PC-3 (cell line): ENCODE measurements at places on chromosomes 5 and 9.

DNA sequence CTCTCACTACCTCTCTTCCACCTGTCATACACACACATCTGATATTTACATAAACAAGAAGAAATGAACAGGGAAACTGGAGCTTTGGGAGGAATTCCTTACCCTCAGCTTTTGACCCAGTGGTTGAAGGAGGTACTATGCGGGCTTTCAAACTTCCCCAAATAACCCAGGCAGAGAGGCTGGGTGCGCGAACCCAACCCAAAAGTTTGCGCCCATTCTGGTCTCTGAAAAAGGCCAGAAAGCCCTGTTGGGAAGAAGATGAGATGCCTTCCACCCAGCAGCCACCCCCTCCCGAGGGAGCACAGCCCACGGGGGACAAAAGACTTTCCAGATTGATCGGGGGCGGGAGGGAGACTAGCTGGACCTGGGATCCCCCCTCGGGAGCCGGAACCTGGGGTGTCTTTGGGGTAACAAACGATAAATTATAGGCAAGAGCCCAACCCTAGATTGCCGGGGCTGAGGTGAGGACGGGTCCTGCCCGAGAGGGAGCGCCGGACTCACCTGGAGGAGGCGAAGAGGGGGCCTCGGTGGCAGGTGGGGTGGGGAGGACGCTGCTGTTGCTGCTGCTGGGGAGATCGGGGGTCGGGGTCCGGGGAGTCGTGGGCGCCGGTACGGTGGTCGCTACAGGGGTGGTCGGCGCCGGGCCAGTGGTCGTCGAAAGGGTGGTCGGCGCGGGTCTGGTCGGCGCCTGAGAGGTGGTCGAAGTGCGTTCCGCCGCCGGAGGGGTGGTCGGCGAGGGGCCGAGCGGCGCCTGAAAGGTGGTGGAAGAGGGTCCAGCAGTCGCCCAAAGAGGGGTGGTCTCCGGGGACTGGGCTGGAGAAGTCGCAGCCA lies 798 bp downstream of the MEGF9 start:
- peak; percentile 29 for DNase-seq

DNA sequence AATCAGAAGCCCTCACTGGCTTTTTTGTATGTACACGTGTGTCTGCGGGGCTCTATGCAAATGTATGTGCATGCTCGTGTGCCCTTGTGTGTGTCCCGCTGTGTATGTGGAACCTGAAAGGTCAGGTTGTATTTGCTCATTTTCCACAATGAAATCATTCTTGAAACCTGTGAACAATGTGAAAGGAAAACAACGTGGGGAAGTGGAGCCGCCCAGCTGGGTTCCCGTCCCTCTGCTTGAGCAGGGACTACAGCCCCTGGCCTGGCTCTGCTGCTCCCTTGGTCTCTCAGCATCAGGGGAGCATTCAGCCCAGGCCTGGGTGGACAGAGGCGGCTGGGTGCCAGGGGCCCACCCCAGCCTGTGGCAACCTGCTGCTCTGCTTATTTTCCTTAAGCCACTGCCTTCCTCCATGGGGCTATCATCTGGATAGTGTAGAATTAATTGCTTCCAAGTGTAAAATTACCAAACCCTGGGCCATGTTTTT lies 3.0 kb downstream of the ECSCR start:
- no peak for DNase-seq

GRCh38 chr5:110195288-110195687 lies 505.6 kb downstream of the MAN2A1 start:
- no peak for DNase-seq

GRCh38 chr5:163569284-163569683 lies 63.9 kb downstream of the MAT2B start:
- peak; percentile 39 for DNase-seq

GRCh38 chr5:177454397-177455035 lies 7.9 kb downstream of the PRR7 start:
- peak; percentile 94 for DNase-seq

DNA sequence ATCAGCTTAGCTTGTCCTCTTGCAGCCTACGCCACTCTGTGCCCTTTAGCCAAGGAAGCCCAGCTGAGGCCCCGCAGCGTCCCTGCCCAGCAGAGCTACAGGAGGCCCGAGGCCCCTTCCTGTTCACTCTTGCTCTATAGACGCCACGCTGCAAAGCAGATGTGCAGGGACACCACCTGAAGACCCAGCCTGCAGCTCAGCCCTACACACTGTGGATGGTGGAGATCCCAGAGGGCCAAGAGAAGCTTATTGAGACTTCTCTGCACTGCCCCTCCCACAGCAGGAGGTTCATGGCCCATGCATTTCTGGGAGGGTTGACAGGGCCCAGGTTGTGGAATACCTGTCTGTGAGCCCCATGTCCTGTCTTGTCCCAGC lies 33.6 kb downstream of the IRF1 start:
- no peak for DNase-seq

DNA sequence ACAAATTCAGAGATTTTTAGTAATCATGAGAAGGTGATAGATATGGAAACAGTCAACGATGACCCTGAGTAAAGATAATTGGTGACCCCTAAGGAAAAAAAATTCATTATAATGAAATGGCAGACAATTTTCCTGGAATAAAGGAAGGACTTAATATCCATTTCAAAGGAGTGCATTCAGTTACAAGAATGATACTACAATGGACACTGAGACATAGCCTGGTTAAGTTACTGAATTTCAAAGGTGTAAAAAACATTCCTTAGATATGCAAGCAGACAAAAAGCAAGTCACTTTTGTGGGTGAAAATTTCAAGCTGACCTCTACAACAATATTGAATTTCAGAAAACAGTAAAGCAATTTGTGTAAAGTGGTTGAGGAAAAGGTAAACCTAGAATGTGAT lies 1012.5 kb upstream of the SEMA6A start:
- DNase-seq = no peak

DNA sequence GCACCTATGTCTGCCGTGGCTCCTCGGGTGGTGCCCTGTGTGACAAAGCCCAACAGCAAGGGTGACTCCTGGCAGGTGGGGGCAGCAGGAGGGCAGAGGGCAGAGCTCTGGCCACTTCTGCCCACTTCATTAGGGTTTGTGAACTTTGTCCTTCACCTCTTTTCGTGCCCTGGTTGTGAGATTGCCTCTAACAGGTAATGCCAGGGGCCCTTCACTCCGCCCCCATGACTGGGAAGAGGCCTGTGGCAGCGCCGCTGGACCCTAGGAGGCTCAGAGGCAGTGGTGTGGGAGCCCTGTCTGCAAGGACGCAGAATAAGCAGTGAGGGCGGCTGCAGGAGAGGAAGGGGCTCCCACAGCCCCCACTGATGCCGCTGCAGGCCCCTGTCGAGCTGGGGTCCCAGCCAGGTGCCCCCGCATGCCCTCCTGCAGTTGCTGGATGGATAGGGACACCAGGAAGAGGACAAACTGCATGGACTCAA lies 108.7 kb upstream of the LMX1B start:
- DNase-seq = no peak

DNA sequence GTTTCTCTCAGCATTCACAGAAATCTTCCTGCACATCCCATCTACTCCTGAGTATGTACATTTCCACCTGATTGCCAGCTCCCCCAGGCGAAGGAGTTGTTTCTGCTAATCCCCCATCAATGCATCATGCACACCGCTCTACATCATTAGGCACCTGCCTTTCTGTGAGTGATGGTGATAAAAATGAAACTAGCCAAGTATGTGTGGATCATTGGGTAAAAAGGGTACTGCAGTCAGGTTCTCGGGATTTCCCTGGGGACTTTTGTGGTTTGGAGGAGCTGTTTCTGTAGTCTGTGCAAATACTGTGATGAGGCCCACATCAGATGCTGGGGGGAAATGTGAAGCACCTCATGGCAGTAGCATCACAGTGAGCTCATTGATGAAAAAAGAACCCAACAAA lies 30.4 kb downstream of the CAMK4 start:
- DNase-seq = no peak

- no peak for DNase-seq
These were observed 36.9 kb upstream of the LURAP1L start for GRCh38 chr9:12737871-12738270.

DNA sequence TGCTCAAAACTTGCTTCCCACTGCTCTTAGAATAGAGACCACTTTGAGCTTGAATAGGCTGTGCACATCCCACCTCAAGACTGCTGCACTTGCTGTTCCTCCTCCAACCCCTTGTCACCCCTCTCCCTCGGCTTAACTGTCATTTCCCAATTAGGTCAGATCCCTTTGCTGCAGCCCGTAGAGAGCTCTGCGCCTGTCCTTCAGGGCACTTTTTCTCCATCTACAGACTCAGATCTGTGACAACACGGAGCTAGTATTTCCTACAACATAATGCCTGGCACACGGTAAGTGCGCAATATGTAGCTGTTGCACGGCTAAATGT lies 485 bp upstream of the HABP4 start:
- DNase-seq = no peak

GRCh38 chr5:17929171-17929570 lies 294.9 kb downstream of the TAF11L14 start:
- DNase-seq = no peak

DNA sequence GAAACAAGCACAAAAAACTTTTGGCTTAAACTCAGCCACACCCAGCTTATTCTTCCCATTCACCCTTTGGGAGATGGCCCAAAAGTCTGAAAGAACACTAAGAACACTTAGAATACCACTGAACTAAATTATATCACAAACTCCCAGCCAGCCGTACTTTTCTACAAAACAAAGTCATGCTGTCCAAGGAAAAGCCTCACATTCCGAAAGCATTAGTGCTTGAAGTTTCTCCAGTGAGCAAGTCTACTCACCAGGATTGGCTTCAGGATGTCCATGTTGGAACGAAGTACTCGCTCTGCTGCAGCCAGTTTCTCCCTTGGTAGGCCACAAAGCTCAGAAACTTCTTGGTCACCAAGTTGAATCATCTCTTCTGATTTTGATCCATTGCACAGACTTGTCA lies 69.7 kb downstream of the ABCA1 start:
- no peak for DNase-seq

DNA sequence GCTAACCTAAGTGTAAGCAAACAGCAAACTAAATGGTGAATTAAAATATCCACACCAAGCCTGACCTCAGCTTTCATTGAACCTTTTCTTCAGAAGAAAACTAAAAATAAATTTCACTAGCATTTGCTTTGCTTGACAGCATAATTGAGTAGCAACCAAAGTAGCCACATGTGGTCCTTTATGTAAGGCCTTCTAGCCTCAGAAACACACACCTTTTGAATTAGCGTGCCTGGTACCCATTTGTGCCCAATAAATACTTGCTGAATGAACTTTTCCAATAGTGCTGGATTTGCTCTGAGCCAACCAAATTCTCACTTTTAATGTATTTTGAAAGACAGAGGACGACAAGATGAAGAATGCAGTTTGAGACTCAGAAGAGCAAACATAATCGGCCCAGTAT lies 2.1 kb upstream of the NIPBL start:
- no peak for DNase-seq

DNA sequence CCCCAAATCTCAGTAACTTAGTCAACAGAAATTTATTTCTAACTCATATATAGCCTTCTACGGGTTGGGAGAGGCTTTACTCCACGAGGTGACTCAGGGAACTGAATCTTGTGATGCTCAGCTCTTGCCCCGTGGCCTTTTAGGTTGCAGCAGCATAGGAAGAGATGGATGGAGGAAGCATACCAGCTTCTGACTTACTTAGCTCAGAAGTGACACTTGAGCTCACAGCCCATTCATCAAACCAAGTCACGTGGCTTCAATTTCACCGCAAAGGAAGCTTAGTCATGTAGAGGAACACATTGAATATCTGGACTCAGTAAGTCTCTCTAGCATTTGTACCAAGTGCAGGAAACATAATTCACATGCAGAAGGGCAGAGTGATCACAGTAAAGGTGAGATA lies 124.1 kb upstream of the KCNN2 start:
- DNase-seq = peak; percentile 27

DNA sequence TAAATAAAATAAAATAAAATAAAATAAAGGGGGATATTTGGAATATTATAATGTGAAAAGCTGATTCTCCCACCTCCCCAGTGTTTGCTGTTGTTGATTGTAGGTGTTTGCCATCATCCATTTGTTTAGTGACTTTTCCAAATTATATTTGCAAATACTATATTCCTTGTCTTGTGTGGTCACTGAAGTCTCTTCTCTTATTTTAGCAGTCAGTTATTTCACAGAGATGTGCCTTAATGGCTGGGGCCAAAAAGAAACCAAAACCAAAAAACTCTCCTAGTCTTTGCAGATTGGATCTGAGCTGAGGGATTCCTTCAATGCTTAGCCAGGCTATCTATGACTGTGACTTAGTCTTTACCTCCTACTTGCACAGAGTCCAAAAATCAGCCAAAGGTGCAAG lies 70.9 kb upstream of the ZNF169 start:
- no peak for DNase-seq

DNA sequence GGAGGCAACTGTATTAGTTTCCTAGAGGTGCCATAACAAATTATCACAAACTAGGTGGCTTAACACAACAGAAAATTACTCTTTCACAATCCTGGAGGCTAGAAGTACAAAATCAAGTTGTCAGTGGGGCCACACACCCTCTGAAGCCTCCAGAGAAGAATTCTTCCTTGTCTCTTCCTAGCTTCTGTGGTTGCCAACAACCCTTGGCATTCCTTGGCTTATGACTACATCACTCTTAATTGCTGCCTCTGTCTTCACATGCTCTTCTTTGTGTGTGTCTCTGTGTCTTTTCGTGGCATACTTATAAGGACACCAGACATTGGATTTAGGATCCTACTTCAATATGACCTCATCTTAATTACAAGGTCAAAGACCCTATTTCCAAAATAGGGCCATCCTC lies 327.5 kb downstream of the CHSY3 start:
- no peak for DNase-seq

DNA sequence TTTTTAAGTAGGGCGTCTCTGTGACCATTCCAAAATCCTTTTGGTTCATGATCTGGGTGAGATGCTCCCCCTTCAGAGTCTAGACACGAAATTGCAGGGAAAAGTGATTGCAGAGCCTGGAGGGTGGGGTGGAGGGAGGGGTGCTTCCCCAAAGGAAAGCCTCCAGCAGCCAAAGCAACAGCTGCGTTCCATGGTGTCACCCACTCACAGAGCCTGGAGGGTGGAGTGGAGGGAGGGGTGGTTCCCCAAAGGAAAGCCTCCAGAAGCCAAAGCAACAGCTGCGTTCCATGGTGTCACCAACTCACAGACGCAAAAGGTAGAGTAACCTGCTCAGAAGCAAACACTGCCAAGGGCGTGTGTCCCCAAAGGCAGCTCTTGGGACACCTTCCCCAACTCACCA lies 22.6 kb downstream of the SLC6A18 start:
- no peak for DNase-seq

GRCh38 chr5:132800545-132800944 lies 12.6 kb upstream of the SOWAHA start:
- DNase-seq = no peak
